Stimulated activated CD4-positive, alpha-beta T cell treated with anti-CD3 and anti-CD28 coated beads, Interleukin-4, amount 100 ng/mL, for 48 hours (primary cell): ENCODE measurements at places on chromosomes 7 and 10.

DNA sequence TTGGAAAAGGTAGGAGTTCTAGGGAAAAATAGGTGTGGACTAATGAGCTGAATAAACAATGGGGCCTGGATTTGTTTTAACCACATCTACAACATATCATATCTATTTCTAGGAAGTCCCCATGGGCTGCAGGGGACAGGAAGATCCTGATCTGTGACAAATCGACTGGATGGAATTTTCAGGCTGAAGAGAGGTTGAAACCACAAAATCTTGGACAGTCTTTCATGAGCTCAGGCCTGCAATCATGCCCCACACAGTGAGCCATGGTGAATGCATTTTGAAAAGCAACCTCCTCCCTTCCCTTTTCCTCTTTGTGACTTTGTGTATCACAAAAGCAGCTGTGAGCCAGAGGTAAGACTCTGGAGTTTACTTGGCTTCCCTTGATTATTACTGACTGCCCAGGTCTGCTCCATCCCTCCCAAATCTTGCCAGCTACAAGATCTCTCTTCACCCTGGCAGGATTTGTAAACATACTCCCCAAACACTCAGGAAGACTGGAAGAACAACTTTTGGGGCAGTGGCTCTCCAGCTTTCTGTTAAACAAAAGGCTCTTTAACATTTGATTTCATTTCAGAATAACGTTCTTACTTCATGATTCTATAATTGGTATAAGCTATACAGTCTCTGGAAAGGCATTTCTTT lies 66.4 kb downstream of the ASAH2B start:
- no peak for DNase-seq

DNA sequence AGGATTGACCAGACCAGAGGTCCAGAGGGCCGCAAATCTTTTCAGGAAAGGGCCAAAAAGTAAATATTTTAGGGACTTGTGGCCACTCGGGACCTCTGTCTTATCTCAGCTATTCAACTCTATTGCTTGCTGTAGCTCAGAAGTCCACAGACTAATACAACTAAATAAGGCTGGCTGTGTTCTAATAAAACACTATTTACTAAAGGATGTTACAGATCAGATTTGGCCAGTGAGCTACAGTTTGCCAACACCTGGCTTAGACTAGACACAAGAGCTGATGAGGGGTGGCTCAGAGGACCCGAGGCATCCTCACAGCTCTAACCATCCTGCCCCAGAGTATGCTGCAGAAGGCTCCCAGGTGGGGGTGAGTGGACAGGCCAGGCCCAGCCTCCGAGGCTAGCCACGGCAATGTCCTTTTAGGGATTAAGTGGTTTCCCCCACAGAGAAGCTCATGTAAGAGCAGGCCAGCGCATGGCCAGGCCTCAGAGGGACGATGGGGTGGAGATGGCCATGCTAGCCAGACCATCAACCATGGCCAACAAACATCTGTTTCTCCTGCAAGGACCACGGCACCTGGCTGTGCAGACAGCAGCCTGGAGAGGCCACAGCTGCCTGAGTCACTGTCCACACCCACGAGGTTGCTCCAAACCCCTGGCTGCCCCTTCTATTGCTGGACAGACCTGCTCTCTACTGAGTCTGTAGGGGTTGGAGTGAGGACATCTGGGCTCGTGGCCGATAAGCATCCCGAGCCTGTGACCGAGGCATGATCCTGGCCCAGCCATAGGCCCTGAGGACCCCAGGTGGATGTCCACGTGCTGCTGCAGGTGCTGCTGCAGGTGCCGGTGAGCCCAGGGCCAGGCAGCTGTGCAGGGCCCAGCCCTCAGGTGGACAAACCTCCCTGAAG lies 76.5 kb downstream of the AFAP1L2 start:
- DNase-seq: no peak

DNA sequence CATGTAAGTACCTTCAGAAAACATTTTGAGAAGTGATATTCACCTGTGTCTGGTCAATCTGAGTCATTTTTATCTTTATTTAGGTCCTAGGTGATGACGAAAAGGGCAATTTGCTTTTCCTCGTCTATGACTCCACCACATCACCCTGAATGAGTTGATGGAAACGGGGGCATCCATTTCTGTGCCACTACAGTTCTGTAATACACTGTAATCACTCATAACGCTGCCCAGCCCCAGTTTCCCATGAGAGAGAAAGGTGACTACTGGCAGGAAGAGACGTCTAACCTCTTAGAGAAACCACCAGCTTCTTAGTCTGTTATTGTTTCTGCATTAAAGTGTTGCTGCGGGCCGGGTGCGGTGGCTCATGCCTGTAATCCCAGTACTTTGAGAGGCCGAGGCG lies 205.3 kb upstream of the MKLN1 start:
- DNase-seq: no peak

- no peak for DNase-seq
These were observed 72.7 kb upstream of the PIK3CG start for GRCh38 chr7:106792233-106792926.

GRCh38 chr7:54917613-54918391 lies 101.0 kb upstream of the EGFR start:
- no peak for DNase-seq

DNA sequence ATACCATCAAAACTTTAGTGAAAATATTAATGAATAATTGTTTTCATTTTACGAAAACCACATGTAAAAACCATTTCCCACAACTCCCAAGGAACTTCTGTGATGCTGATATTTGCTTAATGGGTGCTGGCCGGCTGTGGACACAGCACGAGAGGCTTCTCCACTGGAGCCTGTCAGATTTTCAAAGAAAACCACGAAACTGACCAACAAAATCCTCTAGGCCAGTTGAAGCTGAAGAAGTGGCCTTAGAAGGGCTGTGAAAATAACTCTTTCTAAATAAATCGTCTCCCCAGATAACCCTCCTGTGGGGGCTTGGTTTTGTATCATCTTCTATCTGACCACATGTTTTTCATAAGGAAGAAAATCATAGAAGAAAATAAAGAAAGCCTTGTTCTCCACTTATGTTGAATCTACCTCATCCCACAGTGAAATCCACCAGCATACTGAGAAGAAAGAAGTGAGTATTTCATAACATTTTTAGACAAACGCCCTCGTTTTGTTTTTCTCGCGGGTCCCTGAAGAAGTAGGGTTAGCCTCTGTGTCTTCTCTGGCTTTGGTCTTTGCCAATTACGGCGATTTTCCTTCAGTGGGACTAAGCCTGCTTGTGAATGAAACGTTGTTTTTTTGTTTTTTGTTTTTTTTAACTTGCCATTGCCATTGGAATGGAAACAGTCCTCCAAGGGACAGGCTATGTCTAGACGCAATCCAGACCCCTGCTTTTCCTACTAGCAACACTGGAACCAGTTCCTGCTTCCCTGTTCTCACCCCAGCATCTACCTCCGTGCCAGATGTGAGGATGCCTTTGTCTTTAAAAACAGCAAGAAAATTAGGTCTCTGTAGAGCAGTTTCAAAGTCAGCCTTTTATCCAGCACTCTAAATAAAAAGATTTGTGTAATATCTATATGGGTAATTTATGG lies 123.9 kb downstream of the ADAM12 start:
- no peak for DNase-seq

- DNase-seq: no peak
These were observed 7.7 kb downstream of the PTN start for GRCh38 chr7:137335814-137336213.

GRCh38 chr7:25845464-25845863 lies 306.5 kb upstream of the NFE2L3 start:
- DNase-seq: no peak

GRCh38 chr10:21675157-21675796 lies 141.2 kb downstream of the MLLT10 start:
- peak; percentile 4 for DNase-seq

DNA sequence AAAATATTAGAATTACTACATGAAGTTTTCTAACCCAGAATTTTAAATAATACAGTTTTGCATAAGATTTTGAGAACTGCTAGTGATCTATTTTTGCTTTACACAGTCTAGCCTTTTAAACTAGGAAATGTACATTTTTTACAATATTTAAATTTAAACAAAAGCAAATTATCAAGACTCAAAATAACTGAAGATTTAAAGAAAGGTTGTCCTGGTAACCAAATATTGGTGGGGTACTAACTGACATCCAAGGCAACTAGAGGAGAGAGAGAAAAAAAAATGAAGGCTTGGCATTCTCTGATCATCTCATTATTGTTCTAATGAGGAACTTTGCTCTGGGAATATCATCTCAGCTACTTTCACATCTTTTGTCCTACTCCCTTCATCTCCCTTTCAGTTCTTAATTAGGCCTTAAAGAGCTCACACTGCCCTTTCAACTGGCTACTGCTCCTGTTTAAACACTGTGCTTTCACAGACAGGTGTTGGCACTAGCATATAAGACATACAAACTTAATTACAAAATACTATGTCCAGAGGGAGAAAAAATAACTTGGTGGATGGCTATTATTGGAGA lies 33.7 kb downstream of the RAB11FIP2 start:
- no peak for DNase-seq

- DNase-seq: no peak
These were observed 198.4 kb downstream of the TPST1 start for GRCh38 chr7:66403564-66403963.

DNA sequence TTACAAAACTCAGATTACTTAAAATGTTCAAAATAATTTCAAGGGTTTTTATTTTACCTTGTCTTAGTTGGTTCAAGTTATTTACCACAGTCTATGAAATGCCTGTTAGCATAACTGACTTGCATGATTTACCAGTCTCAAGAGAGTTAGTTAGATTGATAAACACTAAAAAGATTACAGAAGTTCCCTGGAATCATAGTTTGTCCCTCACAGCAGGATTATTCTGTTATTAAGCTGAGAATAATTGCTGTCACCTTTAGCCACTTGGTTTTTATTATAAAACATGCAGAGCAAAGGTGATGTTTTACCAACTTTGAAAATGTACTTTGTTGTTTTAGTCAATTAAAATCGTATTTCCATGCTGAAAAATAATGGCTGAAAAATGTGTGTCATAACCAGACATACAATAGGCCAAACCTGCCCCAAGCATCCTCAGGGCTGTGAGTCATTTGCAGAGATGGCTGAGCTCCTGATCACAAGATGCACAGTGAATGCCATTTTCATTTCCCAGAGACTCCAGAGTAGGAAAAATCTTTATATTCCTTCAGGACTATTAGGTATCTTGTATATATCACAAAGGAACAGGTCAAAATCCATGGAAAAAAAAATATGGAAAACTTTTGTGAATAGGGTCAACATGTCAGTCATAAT lies 87.8 kb upstream of the DKK1 start:
- no peak for DNase-seq

DNA sequence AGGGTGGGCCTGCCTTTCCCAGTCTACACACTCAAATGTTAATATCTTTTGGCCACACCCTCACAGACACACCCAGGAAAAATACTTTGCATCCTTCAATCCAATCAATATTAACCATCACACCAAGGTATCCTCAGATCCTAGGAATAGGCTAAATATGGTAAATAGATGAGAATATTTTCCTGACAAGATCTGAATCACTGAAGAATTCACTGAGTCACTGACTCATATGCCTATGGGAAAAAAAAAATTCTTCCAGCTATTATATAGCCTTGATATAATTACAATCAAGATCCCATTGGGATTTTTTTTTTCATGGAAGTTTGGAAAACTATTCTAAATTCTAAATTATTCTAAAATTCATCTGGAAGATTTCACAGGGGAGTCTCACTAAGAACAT lies 65.8 kb downstream of the INHBA start:
- no peak for DNase-seq

DNA sequence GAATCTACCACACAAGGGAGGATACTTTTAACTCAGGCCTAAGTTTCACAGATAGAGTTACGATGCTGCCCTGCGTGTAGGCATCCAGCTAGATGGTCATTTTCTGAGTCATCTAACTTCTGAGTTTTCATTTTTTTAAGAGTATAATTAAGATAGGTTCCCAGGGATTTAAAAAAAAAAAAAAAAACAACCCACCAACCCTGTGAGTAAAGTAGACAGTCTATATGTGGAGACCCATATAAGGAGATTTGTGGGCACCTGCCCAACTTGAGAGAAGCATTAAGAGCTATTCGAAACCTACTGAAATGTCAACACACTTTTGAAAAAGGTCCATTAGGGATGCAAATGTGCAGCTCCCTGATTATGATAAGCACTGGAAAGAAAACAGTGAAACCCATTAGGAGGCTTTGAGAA lies 257.3 kb downstream of the TRIL start:
- no peak for DNase-seq

DNA sequence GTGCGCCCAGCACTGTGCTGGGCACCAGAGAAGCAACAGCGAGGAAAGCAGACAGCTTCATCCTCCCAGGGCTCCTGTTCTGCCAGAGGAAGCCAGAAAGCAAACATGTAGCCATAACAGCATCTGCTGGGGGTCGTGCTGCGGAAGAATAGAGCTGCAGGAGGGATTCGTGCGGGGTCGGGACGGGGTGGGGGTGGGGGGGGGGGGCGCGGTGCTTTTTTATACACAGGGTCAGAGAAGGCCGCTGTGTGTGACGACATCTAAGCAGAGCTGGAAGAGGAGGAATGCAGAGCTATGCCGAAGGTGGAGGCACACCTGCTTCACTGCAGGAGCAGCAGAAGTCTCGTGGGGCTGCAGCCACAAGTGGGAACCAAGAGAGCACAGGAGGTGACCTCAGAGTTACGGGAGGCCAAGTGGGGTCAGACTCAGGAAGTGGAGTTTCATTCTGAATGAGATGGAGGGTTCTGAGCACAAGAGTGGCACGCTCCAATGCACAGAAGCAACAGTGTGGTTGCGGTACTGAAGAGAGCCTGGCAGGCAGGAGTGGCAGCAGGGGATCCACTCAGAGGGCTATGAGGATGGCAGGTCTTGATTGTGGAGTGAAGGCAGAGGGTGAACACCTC lies 11.1 kb downstream of the PKD1L1 start:
- no peak for DNase-seq

- no peak for DNase-seq
These were observed 709.7 kb downstream of the CNTNAP2 start for GRCh38 chr7:146826329-146826728.

GRCh38 chr7:20991544-20991943 lies 204.9 kb upstream of the SP8 start:
- no peak for DNase-seq

DNA sequence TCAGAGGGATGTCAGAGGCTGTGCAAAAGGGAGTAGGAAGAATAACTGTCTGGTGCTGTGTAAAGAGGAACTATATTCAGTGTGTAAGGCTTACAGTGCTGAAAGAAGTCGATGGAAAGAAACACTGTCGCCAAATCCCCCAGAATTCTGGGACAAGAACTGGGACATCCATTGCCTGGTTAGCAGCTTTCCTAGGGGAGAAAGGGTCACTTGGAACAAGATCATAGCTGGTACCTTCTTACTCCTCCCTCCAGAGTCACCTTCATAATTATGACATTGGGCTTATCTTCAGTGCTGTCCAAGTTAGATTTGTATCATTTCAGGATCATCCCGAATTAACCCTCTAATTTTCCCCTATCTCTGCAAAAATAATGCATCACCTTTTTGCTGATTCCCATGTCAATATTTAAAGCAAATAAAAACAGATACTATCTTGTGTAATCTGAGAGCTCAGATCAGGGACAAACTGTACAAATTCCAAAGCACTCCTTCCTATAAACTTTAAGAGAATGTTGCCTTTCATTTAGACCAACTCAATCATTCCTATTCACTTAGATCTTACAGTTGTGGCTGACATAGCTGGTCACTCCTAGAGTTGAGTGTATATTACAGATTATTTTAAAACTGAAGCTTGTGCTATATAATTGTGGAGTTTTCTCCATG lies 96.5 kb downstream of the DNAH11 start:
- DNase-seq: no peak
